Activated T-cell treated with anti-CD3 and anti-CD28 coated beads for 48 hours (primary cell): ENCODE measurements at places on chromosomes 5 and 9.

DNA sequence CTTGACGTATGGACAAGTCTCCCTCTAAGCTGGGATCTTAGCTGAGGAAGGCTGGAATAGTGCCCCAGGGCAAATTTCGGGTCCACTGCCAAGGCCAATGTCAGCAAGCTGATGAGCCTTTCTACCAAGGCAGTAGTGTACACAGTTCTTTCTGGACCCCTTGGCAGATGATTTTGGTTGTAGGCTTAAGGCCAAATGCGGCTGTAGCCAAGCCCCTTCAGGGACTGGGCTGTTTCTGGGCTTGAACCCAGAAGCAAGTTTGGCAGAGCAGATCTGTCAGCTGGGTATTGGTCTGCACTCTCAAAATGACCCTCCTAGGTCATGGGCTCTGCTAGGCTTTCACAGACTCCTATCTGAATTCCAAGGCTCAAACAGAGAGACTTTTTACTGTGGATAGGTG, 121.6 kb downstream of the ADAMTSL1 start:
- DNase-seq = no peak

- DNase-seq = no peak
Measured at GRCh38 chr5:134506054-134507039, 19.1 kb upstream of the JADE2 start.

- peak; percentile 62 for DNase-seq
Measured at GRCh38 chr9:129143031-129143927, 32.1 kb downstream of the PTPA start.

DNA sequence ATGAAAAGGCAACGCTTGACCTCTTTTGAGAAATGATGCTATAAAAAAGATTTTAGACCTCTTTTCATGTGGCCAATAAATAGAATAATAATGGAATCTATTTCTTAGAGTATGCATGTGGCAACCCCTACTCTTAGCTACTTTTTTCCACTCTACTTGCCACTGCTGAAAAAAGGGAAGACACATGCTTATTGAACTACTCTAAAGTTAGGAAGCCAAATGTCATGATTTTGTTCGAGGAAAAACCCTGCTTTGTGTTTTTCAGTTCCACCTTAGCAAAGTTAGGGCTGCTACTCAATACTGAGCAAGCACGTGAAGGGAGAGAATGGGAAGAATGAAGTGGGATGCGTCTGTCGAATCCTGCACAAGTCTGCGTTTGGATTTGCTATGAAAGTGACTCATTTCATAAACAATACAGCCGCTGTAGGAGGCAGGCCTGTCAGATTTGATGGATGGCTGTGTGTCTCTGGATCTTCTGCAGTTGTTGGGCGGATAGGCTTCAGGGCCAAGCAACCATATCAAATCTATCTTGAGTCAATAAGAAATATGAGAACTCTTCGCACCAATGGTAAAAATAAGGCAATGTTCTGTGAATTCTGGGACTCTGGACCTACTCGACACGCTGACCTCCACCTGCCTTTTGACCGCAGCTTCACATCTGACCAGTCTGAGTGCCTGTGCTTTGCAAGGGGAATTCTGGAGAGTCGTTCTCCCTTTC, 333.6 kb downstream of the PIK3R1 start:
- DNase-seq = no peak

GRCh38 chr9:107928701-107929371, 439.3 kb upstream of the KLF4 start:
- DNase-seq = no peak

DNA sequence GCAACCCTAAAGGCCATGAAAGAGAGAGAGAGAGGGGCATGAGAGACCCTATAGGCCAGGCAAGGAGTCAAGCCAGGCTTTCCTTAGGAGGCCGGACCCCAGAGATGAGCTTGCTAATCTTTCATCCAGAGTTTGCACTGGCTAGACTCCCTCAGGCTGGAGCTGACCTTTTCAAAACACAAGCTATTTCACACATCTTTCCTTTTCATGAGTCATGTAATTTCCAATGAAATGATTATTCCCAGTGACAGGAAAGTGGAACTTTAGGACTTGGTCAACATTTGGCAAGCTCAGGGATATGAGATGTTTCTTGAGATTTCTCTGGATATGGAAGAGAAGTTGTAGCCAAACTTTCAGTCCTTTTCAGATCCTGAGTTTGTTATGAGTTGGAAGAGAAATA, 117.7 kb downstream of the TARS1 start:
- DNase-seq = no peak

DNA sequence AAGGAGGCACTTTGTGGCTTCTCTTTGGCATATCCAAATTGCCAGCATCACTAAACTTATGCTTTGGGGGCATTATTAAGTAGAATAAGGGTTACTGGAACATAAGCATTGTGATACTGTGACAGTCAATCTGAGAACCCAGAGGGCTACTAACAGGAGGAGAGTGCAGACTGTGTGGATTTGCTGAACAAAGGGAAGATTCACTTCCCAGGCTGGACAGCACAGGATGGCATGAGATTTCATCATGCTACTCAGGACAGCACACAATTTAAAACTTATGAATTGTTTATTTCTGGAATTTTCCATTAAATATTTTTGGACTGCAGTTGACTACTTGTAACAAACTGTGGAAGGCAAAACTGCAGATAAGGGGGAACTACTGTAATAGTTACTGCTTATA, 212.5 kb downstream of the TMC1 start:
- no peak for DNase-seq

DNA sequence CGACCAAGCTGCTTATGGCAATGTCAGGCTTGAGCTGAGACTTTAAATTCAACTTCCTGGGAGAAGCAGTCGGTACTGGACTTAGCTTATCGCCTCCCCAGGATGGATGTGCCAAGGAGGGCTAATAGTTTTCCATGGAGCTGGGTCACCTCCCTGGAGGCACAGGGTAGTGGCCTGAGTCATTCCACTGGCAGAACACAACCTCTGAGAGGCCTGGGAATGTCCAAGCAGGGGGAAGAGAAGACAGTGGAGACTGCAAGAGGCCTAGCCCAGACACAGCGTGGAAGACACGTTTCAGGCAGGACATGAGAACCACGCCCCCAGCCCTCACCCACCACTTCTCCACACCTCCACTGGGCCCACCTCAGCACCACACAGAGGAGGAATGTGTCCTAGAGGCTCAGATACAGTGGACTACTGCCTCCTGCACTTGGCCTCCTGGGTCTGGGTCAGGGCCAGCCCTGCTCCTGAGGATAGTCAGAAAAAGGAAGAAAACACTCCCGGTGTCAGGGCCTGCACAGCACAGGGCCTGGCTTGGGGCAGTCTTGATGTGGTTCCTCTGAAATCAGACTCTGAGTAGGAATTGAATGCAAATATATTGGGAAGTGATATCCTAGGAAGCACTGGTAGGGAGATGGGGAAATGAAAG, 171.8 kb downstream of the FSTL4 start:
- no peak for DNase-seq

GRCh38 chr5:61702784-61703183, 370.7 kb downstream of the ZSWIM6 start:
- DNase-seq = no peak

DNA sequence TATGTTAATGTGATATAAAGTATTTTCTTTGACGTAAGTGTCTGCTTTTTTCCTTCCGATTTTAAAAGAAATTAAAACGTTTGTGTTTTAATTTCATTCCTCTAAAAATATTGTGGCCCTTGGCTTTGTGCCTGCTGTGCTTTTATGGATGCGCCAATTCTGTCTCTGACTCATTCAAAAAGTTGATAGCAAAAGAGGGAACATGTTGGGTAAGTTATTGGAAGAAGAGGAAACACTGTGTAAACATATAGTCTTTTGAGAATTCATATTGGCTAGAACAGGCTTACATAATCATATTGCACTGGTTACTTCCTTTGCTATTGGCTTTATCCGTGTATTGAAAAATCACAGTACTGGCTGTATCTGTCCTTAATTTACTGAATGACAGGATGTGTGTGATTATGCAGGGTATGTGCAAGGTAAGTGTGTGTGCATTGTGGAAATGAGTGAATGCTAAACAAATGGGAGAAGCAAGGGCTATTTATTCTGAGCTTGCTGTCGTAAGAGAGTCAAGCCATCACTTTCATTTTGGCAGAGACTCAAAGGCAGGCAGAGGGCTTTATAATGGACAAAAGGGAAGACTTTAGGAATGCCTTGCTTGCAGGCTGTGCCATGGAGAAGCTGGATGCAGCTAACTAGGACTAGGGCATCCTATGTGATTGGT, 67.8 kb downstream of the SGCD start:
- no peak for DNase-seq
